Naive thymus-derived CD4-positive, alpha-beta T cell (primary cell): ENCODE measurements at places on chromosomes 12 and 14. TPM values are rescaled to one million over a fixed set of nuclear protein-coding genes. Genes with fewer than 3 reads are reported as not detected.

Gene LAG3
- 0.26 TPM for polyA plus RNA-seq

DNA sequence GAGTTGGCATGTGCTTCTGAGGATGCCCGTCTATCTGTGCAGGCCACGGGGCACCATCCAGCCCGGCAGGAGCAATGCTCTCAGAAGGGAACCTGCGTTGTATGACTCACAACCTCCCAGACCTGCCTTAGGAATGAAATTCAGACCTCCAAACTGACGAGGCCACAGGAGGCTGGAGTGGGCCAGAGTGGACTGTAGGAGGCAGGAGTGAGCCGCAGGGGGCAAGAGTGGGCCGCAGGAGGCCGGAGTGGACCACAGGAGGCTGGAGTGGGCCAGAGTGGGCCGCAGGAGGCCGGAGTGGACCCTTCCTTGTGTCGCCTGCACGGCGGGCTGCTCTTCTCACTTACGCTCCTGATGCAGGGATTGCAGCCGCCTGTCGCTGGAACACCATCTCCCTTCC is 11.1 kb upstream of the FBRSL1 start:
- no peak overlapping the region for H3K4me3 ChIP-seq
- H3K36me3 ChIP-seq, result no peaks in the 10 kb centered on the region
- H3K27me3 ChIP-seq, result no peaks in the 10 kb centered on the region
- no peak overlapping the region for H3K27ac ChIP-seq

Gene IGF1
- polyA plus RNA-seq, result not detected

GRCh38 chr14:52073251-52073650 is 4.4 kb upstream of the NID2 start:
- H3K27me3 ChIP-seq, result peaks cover 2% of the 10 kb centered on the region
- no peak for DNase-seq
- H3K36me3 ChIP-seq, result no peaks in the 10 kb centered on the region
- no peak overlapping the region for H3K27ac ChIP-seq
- peaks cover 8% of the 10 kb centered on the region for H3K4me1 ChIP-seq

DNA sequence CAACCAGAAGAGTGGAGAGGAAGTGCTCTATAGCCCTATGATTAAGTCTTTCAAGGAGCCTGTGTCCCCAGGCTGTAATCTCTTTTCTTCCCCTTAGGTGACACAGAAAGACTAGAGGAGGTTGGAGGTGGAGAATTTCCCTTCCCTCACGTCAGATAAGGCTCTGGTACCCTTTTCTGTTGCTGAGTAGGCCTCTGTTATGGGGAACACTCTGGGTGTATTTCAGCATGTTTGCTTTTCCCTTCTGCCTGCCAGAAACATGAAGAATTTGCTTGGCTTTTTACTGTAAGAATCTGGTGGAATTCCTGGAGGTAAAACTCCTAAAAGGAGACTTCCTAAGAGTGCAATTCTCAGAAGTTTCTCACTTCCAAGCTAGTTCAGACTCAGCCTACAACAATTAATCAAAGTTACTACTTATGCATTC is 58.3 kb downstream of the SIX1 start:
- no peak overlapping the region for H3K4me3 ChIP-seq
- DNase-seq, result no peak
- no peak overlapping the region for H3K27ac ChIP-seq
- no peaks in the 10 kb centered on the region for H3K4me1 ChIP-seq
- no peaks in the 10 kb centered on the region for H3K27me3 ChIP-seq

DNA sequence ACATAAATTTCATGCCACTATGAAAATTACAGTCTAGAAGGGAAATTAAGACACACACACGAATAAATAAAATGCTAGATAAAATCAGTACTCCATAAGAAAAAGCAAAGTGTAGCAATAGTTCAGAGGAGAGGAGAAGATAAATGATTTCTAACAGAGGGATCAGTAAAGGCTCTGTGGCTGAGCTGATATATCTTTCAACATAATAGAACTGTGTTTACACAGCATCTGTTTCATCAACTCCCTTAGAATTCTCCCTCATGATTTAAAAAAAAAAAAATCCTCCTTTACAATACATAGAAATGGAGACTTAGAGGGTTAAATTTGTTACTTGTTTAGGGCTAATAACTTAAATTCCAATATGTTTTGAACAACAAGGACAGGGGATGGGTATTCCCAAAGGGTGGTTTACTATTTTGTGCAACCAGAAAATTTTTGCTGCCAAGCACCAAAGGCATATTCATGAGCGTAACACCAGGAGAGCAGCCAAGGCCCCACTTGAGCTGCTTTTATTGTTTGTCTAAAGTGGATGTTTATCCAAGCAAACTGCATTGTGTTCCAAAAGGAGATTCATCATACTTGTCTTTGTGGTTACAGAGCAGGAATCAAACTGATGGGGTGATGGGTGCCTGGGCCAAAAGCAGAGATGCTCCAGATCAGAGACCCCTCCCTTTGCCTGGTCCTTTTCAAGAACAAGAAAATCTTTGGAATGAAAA is 162.7 kb downstream of the BMP4 start:
- DNase-seq, result no peak
- no peaks in the 10 kb centered on the region for H3K36me3 ChIP-seq
- H3K27me3 ChIP-seq, result no peaks in the 10 kb centered on the region
- H3K4me1 ChIP-seq, result no peaks in the 10 kb centered on the region
- no peak overlapping the region for H3K4me3 ChIP-seq

Gene DCN
- not detected for polyA plus RNA-seq

DNA sequence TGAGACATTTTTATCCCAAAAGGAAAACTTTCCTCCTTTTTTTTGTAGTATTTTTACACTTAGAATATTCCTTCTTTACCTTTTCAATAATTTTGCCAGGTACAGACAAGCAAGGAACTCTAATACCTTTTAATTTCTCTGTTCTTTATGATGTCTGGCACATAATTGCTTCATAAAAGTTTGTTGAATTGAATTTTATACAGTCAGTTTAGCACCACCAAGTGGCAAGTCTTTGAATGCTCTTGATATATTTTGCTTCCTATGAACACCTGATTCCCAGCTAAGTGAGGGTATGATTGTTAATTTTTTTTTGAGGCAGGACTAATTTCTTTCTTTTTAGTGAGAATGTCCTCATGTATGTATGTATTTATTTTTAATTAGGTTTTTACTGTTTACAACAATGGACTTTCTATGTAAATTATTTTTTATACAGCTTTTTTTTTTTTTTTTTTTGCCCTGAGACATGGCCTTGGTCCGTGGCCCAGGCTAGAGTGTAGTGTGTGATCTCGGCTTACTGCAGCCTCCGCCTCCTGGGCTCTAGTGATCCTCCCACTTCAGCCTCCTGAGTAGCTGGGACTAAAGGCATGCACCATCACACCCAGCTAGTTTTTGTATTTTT is 6.9 kb downstream of the TBC1D15 start:
- no peaks in the 10 kb centered on the region for H3K27me3 ChIP-seq
- peaks cover 10% of the 10 kb centered on the region for H3K36me3 ChIP-seq
- H3K4me3 ChIP-seq, result no peak overlapping the region

DNA sequence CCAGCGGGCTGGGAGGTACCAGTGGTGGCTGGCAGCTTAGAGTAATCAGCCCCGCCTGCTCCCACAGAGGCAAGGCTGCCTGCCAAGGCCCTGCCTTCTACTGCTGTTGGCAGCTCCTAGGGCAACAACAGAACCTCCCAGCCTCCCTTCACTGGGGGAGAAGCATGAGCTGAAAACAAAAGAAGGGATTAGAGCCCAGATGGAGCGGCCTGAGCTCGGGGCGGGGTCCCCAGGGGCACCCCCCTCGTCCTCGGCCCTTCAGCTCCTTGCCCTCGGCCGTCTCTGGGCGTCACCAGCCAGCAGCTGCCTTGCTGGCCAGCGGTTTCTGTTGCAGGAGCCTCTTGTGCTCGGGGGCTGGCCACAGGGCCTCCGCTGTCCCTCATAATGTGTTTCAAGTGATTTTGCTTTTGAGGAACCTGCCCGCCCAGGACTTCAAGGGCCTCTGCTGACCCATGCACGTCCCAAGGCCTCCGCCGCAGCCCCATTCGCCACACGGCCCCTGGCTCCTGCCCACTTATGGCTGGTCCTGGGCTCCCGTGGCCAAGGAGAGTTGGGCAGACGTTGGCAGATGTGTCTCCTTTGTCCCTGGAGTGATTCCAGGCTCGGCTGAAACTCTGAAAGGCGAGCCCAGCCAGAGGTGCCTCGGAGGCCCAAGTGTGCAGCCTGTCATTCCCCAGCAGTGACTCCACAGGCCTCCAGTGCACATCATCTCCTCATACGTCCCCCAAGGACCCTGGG is 49.7 kb downstream of the PSMA6 start:
- no peak overlapping the region for H3K27ac ChIP-seq
- peaks cover 9% of the 10 kb centered on the region for H3K4me1 ChIP-seq
- H3K27me3 ChIP-seq, result no peaks in the 10 kb centered on the region
- peak; percentile 15 for DNase-seq

DNA sequence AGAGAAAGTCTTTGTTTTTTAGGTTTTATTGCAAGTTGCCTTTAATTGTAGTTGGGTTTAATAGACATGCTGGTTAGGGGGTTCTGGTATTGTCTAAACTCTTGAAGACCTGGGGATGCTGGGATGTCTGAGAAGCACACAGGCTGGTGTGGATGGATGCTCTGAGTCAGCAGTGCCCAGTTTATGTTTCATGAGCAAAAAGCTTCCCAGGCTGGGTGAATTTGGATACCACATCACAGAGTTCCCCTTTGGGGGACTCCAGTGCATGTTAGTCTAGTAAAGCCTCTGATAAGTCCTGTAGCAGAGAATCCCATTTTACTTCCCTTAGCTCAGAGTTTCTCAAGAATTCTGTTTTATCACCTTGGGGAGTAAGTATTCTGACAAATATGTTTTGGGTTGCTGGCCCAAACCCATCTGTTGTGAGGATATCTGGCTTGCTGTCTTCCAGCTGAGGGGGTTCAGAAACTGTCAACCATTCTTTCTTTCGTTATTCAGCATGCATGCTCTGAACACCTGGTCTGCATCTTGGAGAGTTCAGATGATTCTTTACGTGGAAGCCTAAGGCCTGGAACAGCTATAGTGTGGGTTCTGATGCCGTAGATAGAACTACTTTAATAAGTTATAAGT is 509.1 kb downstream of the VRK1 start:
- no peak overlapping the region for H3K27ac ChIP-seq
- H3K4me3 ChIP-seq, result no peak overlapping the region
- no peaks in the 10 kb centered on the region for H3K27me3 ChIP-seq
- DNase-seq, result no peak

DNA sequence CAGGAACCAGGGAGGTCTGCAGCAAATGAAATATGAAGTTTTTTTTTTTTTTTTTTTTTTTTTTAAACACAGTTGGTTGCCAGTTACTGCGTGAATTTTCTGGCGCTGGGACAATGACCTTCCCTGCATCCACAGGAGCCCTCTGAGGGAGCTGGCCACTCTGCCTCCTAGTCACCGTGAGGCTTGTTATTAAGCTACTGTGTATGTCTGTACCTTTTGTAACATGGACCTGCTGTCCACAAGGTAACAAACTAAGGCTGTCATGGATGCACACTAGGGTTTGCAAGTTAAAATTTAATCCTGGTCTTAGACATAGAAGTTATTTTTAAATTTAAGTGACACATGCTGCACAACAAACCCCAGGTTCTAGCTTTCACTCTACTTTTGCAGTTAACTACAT is 211.0 kb downstream of the SSPN start:
- DNase-seq, result no peak
- no peaks in the 10 kb centered on the region for H3K4me1 ChIP-seq

GRCh38 chr12:754473-754820 is 2.1 kb downstream of the WNK1 start:
- no peaks in the 10 kb centered on the region for H3K27me3 ChIP-seq
- DNase-seq, result no peak
- H3K4me3 ChIP-seq, result peak overlapping the region; percentile 69
- peaks cover 35% of the 10 kb centered on the region for H3K4me1 ChIP-seq

DNA sequence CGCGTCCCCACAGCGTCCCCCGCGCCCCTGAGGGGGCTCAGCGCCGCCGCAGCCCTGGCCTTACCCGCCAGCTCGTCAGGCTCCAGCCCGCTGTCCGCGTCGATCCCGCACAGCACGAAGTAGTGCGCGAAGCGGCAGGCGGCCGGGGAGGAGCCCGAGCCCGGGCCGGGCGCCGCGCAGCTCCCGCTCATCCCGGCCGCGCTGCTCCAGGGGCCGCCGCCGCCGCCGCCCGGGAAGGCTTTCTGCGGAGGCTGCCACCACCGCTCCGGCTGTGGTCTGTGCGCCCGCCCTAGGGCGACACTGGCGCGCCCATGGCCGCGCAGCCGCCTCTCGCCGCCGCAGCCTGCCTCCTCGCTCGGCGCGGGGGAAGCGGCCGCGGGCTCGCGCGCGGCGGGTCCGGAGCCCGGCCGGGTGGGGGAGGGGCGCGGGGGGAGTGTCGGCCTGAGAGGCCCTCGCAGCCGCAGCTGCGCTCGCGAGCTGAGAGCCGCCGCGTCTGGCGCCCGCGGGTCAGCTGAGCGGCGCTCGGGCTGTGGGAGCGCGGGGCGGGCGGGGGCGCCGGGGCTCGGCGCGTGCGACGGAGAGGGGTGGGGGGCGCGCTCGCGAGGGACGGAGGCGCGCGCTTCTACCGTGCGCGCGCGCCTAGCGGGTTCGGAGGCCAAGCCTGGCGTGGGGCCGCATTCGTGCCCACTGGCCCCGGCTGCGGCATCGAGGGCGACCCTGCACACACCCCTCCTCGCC is at the start of gene DENND5B:
TSS of gene DENND5B (minus strand) at position 495 of the 738 bp plus-strand sequence. CDS start at position 191, 304 bp downstream.
- H3K27ac ChIP-seq, result no peak within 1 kb of the TSS
- H3K27me3 ChIP-seq, result peaks cover 7% of the 10 kb centered on the region
- no peaks in the 10 kb centered on the region for H3K36me3 ChIP-seq
- H3K4me1 ChIP-seq, result peaks cover 5% of the 10 kb centered on the region
- H3K4me3 ChIP-seq, result peak within 1 kb of the TSS; percentile 8

DNA sequence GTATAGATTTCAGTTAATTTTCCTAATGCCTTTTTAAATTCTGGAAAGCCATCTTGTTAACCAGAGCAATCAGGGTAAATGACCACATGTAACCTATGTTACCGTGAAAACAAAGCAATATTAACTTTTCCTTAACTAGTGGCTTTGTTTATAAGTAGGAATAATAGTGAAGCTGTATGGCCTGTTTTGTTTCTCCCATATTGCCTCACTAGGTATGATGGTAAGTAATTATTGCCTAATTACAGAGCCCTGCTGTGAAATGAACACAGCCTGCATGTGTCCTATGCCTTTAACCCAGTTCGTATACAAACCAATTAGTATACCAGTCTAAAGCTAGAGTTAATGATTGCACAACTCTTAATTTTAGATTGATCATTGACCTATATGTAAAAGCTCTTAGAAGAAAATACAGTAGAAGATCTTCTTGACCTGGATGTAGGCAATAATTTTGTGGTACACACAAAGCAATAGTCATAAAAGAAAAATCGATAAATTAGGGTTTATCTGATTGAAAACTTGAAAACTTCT is 249.9 kb downstream of the CCDC91 start:
- no peak overlapping the region for H3K4me3 ChIP-seq
- DNase-seq, result no peak
- H3K36me3 ChIP-seq, result no peaks in the 10 kb centered on the region

DNA sequence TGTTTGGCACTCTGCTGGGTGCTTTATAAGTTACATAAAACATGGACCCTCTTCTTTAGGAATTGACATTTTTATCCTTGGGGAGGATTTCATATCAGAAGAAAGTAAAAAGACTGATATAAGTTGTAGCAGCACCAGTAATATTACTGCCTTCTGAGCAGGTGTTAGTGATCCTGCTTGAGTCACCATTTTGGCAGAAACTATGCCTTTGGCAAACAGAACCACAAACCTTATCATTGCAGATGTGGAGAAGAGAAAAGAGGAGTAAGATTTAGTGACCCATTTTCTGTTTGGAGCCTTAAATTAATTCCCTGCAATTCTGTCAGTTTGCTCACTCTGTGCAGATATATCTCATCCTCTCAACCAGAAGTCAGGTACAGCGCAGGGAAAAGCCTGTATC is 23.0 kb downstream of the ZNF410 start:
- H3K27me3 ChIP-seq, result no peaks in the 10 kb centered on the region
- H3K4me3 ChIP-seq, result no peak overlapping the region
- H3K27ac ChIP-seq, result no peak overlapping the region
- no peaks in the 10 kb centered on the region for H3K4me1 ChIP-seq
- H3K36me3 ChIP-seq, result peaks cover 27% of the 10 kb centered on the region
